ENCODE measurements at places on chromosomes 3 and 15.

DNA sequence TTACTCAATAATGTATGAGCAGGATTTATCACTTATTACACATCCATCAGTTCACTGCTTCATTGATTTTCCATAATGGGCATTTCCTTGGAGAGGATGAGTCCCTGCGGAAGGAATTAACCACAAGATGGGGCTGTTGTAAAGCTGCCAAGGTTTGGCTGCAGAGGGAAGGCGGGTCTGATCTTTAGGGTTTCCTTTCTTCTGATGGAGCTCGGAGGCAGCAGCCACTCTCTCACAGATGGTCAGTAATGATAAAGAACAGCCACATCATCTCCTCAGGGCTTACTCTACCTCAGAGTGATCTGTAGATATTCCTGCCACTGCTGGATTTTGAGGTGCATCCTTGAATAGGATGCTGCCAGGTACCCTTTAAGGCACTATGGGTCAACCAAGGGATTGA lies 115.2 kb downstream of the USP13 start:
- DNase-seq: peak; percentile 53

DNA sequence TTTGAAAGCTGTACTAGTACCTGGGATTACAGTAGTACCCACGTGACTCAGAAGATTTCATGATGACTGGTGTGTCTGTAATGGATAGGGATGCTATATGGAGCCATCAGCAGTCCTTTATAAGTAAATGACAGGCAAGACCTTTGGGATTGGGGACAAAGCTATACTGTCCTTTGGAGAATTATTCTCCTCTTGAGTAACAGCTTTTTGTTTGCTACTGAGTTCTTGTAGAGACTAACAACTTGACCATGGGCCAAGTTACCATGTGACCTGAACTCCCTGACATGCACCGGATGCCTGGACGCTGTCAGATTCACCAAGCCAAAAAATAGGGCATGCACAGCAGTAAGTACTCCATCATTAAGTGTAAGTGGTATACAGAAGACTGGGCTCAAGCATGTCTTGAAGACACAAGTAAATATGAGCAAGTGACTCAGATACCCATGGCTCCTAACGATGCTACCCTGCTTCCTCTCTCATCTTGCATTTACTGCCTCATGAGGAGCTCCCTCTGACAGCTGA lies 12.9 kb downstream of the SEC11A start:
- no peak for DNase-seq

DNA sequence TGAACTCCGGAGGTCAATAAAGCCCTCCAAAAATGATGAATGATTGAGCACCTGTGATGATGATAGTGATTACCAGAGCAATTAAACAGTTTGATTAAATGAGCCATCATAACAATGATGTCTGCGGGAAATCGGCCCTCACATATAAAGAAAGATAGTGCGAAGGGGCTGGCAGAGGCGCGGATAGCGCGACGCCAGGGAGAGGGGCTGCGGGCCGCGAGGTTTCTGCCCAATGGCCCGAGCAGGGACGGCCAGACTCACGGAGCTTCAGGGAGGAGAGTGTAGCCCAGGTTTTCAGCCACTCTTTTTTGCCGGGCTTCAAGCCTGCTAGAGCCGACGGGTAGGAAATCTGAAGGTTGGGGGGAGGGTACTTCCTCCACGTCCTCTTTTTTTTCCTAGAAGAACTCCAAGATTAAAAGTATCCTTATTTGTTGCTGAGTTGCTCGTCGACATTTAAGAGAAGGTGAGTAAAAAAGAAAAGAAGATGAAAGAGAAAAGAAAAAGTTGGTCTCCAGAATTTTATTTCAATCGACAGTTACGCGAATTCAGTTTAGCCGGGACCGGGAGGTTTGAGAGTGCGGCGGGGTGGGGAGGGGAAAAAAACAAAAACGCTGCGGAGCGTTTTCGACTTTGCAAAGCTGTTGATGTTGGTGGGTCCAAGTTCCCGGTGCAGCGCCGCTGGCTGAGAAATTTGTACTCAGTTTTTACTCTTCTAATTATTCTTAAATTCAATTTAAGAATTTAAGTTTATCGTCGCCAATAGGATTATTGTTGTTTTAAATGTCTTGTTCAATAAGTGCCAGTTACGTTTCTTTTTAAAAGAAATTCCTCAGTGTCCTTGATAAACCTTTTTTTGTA lies 2.2 kb upstream of the MEIS2 start:
- DNase-seq: no peak

DNA sequence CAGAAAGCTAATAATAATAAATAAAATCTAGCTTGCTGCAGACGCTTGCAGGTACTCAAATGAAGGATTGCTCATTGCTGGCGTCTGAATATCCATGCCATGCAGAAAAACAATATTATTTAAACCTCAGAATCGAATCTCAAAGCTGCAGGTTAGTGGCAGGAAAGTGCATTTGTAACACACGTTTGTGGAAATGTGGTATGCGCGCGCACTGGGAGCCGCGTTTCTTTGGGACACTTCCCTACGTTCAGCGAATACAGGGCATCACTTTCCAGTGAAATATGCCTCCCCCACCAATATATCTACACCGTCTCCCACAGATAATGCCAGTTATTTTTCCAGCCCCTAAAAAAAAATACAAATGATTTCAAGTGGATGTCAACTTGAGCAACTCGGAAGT lies 37.1 kb downstream of the ZIC4 start:
- DNase-seq: no peak

GRCh38 chr3:49199900-49200281 lies 28.5 kb downstream of the KLHDC8B start:
- no peak for DNase-seq

- DNase-seq: no peak
These were observed 3.9 kb downstream of the ZIC1 start for GRCh38 chr3:147412917-147413685.

GRCh38 chr3:179453967-179454366 lies 2.7 kb upstream of the GNB4 start:
- DNase-seq: no peak

DNA sequence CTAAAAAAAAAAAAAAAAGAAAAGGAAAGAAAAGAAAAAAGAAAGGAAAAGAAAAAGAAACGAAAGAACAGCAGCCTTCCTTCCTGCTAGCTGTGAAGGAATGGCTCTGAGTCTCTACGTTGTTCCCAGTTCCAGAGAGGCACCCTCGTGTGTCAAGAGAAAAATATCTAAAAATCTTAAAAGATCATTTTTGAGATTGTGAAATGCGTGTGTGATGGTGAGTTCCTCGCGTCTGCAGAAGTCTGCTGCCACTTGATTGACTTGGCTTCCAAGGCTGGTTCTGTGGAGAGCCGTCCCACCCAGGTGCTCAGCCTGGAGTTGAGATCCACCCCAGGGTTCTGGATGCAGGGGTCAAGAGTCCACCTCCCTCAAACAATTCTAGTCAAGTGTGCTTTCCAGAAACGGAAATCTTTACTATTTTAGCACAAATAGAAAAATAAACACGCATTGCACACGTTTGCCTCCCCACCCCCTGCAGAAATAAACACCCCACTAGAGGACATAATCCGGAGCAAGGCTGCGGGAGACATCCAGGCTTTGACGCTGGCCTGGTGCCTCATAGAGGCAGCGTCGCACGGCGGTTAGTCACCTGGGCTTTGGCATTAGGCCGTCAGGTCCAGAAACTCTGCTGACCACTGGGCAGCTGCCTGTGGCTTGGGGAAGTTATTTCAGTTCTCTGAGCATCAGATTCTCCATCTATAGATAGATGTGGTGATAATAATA lies 265.4 kb downstream of the FAM43A start:
- DNase-seq: no peak

GRCh38 chr3:188440340-188440972 lies 286.5 kb downstream of the LPP start:
- DNase-seq: no peak

- no peak for DNase-seq
These were observed 48.1 kb upstream of the XXYLT1 start for GRCh38 chr3:195319060-195319459.

DNA sequence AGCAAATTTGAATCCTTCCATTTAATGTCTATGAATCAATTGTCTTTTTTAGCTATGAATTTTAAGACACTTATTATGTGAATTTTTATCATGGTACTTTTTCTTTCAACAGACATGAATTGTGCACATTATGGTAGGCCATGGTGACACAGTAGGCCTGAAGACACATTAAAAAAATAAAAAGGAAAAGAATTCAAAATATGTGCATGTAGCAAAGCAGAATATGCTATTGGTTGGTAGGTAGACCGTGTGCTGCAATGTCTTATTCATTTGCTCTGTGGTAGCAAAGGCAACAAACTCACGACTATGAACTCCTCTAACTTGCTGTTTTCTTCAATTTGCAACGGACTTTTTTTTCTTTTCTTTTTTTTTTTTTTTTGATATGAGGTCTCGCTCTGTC lies 50.0 kb upstream of the EPHA3 start:
- no peak for DNase-seq

DNA sequence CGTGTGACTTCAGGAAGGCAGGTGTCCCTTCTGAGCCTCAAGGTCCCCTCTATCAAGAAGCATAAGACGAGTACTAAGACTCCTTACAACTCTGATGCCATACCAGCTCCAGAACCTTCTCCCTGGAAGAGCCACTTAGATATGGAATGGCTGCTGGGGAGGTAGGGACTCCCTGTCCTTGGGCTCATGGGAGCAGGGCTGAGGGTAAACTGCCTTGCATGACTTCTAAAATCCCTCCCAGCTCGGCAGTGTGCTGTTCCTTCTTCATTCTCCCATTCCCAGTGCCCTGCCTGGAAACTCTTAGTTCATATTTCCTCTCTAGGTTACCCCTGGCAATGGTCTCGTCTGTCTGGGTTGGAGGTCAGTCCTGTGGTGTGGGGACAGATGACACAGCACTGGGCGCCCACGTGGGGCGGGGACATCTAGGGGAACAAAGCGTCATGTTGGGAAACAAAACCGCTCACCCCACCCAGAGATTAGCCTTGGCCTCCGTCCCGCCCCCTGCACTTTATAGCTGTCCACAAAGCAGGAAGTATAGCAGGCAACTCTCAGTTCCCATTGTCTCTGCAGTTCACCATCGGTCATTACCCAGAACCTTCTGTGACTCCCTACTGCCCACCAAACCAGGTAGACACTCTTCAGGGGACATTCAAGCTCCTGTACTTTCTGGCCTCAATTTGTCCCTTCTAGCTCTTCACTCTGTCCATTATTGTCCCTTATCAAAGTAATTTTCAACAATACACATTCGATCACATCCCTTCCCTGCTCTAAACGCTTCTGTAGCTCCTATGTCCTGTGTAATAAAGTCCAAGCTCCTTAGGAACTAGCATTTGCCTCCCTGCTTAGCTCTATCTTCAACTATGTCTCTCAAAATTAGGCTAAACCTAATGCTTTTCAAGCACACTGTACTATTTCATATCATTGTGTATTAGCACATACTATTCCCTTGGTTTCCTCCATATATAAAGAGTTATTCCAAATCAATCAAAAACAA lies 73.8 kb downstream of the IQSEC1 start:
- DNase-seq: peak; percentile 84

DNA sequence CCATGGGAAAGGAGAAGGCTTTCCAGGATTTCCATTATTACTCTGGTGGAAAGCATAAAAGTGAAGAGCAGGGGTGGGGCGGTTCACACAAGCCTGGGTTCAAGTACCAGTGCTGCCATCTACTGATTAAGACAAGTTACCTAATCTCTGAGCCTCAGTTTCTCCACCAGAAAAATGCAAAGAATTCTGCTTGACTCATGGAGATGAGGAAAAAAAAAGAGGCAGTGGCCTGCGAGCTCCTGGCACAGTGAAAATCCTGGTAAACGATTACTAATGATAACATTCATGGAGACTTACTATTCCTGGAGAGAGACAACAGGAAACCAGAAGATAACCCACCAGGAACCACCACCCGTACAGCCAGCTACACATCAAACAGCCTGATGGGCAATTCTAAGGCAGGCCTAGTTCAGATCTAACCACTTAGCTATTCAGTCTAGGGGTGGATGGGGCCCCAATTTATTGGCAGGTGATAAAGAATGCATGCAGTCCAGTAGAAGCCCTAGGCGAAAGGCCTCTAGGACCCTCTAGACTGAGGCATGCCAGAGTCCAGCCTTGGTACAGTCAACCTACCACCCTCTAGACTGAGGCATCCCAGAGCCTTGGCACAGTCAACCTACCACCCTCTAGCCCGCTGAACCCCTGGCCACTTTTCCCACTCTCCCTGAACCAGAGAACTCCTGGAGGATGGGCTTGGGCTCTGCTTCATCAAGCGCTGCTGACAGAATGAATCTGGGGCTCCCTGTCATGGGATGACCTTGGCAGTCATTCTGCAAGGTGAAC lies 2.5 kb downstream of the AMOTL2 start:
- DNase-seq: no peak

DNA sequence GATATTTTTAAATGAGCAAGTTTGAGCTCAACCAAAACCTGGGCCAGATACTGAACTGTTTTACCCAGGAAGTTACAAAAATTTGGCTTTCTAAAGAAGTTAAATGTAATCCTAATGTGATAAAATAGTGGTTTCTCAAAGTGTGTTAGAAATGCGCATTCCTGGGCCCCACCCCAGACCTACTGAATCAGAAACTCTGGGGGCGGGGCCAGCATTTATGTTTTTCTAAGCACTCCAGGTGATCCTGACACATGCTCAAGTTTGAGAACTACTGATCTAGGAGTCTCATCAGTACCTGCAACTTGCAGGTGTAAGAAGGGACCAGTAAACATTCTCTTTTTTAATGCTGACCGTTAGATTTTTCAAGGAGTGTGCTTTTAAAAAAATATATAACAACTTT lies 190.6 kb downstream of the VPS13C start:
- no peak for DNase-seq

GRCh38 chr15:65638681-65639089 lies 16.9 kb downstream of the SLC24A1 start:
- peak; percentile 81 for DNase-seq

DNA sequence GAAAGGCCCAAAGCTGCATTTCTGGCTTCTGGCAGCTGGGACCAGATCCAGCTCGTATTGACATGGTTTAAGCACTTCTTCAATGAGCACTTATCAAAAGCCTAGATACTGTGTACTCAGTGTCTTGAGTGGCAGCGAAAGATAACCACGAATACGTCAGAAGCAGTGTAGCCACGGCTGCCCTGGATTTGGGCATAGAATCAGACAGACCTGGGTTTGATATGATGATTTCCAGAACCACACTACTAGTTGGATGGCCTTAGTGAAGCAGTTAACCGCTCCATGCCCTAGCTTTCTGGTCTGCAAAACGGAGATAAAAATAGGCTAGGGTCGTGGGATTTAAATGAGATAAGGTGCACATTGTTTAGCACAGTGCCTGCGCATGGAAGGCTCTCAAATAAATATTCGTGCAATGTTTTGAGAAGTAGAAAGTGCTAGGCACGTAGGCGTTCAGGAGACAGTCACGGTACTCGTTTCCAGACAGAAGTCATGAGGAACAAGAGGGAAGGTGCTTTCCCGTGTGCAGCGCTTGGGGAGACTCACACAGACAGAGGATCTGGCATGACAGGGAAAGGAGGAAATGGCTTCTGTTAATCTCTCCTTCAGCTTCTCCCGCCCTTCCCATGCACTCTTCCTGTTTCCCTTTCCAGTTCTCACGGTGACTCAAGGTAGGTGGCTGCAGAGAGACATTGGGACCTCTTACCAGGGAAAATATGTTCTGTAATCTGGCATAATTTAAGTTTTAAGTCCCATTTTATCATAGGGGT lies 70.3 kb downstream of the CCNL1 start:
- no peak for DNase-seq

- DNase-seq: peak; percentile 24
These were observed 6.8 kb upstream of the ZNF280D start for GRCh38 chr15:56739964-56740640.
